RWPE2 (cell line): ENCODE measurements at places on chromosomes 2 and 18.

DNA sequence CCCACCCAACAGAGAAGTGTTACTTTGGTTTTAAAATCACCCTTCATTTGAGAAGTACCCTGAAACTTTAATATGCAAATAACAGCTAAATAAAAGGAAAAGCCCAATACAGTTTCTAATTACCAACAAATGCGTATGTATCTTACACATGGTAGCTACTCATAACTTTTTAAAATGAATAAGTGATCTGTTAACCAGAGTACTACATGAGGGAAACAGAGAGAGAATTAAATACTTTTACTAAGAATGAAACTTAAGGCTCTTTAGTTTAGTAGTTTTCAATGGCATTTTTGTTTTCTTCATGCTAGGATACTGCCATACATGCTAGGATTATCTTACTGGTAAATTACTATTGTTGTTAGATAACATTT, 39.1 kb upstream of the NABP1 start:
- DNase-seq: no peak

- DNase-seq: no peak
Observed at GRCh38 chr2:29687121-29687520, 234.3 kb downstream of the ALK start.

- no peak for DNase-seq
Observed at GRCh38 chr2:26848336-26849055, 564 bp downstream of the DPYSL5 start.

GRCh38 chr18:25346561-25346960, 5.4 kb downstream of the ZNF521 start:
- no peak for DNase-seq

DNA sequence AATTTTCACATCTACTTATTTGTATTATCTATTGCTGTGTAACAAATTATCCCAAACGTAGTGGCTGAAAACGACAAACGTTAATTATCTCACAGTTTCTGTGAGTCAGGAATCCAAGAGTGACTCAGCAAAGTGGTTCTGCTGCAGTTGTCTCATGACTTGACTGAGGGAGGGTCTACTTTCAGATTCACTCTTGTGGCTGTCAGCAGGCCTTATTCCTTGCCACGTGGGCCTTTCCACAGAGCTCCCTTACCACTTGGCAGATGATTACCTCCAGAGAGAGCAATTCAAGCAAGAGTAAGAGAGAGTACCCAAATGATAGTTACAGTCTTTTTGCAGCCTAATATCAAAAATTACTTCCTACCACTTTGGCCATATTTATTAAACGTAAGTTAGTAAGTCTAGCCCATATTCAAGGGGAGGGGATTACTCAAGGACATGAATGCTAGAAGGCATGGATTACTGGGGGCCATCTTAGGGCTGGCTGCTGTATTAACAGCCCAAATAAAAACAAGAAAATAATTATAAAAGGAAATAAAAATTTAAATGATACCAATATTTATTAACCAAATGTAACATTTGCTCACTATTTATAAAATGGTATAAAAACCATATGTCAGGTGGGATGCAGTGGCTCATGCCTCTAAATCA, 48.7 kb upstream of the NBEAL1 start:
- DNase-seq: no peak

- DNase-seq: no peak
Observed at GRCh38 chr2:7661502-7661901, 744.3 kb downstream of the RNF144A start.

DNA sequence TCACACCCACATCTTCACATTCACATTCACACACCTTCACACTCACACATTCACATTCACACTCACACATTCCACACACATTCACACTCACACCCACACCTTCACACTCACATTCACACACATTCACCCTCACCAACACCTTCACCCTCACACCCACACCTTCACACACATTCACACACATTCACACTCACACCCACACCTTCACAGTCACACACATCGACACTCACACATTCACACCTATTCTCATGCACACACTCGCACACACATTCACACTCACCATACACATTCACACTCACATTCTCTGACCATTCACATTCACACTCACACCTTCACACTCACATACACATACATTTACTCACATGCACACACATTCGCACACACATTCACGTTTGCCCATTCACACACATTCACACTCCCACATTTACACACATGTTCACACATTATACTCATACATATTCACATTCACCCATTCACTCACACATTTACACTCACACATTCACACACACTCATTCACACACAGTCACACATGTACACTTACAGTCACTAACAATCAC, 62.7 kb downstream of the BIN1 start:
- no peak for DNase-seq

DNA sequence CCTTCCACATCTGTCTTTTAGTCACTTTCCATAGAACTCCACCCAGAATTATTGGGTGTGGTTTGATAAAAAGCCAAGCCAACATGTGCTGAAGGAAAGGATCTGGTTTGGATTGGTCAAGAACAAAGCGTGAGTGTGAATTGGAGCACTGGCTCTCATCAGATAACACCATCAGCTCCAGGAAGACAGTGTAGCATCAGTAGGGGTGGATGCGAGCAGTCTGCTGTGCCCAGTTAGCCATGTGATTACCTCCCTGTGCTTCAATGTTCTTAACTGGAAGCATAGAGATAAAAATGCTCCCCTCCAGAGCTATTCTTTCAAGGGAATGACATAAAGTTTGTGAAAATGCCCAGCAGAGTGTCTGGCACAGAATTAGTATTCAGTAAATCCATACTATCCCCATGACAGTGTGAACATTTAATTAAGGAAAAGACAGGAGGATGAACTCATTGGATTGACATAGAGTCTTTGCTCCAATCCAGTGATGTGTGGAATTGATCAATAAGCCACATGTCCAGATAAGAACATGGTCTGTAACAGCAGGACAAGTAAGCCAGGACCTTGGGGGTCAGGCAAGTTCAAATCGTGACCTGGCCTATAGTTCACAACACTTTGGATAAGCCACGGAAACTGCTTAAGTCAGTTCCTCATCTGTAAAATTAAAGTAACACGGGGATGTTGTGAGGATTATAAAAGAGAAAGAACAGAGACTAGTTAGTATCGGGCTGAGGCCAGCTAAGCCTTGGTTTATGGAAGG, 68.0 kb downstream of the FAM124B start:
- DNase-seq: no peak

DNA sequence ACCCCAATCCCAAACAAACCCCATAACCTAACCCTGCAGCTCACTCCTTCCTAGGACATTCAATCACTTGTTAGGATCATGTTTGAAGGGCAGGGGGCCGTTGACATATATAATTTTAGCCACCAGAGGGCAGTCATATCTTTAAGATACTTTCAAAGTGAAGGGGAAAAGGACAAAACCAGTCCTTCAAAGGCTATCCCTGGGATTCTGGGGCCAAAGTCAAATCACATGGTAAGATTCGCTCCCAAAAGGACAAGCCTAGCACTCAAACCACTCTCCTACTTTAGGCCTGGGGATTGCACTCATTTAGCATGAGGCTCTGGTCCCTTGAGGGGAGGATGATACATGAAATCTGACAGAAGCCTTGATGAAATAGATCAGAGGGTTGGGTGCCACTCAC, 44.6 kb downstream of the HAUS1 start:
- no peak for DNase-seq

- no peak for DNase-seq
Observed at GRCh38 chr2:150916467-150917396, 344.9 kb downstream of the RBM43 start.

DNA sequence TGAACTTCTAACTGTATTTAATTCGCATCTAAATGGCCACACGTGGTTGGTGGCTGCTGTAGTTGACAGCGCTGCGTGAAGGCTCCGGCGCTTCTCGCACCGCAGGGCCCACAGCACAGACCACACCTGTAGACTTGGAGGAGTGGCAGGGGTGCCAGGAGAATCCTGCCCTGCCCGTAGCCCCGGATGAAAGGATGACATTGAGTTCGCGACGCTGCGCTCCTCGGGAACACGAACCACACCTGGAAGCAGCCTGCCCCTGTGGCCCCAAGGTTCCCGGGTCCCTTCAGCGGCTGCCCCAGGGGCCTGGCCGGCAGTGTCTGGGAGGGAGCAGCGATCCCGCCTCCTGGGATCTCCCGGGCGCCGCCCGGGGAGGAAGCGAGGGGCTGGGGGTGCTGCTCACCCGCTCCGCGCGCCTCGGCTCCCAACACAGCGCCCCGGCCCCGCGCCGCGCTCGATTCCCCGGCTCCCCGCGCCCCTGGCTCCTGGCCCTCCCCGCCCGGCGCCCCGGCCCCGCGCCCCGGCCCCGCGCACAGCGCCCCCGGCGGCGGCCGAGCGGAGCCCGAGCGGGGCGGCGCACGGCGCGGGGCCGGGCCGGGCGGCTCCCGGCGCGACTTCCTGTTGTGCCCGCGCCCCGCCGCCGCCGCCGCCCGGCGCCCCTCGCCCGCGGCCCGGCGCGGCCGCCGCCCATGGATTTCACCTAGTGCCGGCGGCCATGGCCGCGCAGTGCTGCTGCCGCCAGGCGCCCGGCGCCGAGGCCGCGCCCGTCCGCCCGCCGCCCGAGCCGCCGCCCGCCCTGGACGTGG, at the start of gene RNPEPL1:
Gene RNPEPL1, plus strand, starts transcription at position 613 of the 806 bp plus-strand sequence. Its CDS starts 103 bp downstream, at position 716.
- peak; percentile 55 for DNase-seq

- DNase-seq: no peak
Observed at GRCh38 chr2:152098496-152099366, at the start of gene CACNB4. Gene CACNB4 (minus strand): TSS chr2:152099044.

DNA sequence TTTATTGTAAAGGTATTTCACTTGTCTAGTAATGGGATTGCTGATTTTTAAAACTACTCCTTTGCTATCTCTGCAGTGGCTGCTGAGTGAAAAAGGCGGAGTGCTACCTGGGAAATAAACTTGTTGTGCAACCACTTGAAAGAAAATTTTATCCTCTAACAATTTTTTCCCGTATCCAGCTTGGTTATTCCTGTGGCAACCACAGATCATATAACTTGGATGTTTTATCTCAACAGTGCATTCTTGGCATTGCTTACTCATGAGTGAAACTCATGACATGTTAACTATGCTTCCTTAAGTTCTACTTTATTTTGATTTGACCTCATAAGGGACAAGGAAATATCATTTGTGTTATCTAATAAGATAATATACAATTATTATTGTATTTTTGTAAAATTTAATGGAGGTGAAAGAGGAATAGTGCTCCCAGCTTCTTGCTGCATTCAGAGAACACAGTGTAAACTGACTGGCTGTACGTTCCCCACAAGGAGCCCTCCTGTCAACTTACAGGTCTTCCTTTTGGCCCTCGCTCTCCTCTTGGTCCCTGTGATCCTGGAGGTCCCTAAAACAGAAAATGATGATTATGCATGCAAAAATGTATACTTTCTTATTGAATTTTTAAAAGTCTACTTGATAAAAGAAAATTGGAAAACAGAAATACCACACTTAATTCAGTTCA, 82.7 kb downstream of the COL5A2 start:
- DNase-seq: no peak

GRCh38 chr2:45907592-45907991, 256.1 kb downstream of the PRKCE start:
- no peak for DNase-seq

DNA sequence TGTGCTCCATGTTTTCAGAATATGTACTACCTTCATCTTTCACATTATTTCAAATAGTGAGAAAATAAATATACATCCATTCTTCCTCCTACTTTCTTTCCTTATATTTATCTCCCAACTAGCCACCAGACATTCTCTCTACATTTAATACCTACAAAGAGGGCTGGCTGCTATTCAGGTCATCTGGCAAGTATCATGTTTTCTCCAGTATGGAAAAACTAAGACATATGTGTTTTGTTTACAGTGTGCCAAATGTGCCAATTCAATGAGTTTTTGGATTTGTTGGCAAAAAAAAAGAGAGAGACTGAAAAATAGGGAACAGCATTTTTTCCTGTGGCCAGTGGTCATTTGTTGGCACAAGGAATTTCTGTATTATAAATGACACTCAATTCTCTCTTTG, 1207.3 kb downstream of the DPP10 start:
- no peak for DNase-seq

GRCh38 chr2:227293531-227293930, 31.5 kb upstream of the MFF start:
- no peak for DNase-seq

GRCh38 chr2:201559067-201559710, 84.1 kb downstream of the TMEM237 start:
- DNase-seq: no peak

GRCh38 chr2:144780983-144781382, 261.1 kb upstream of the ZEB2 start:
- DNase-seq: no peak

DNA sequence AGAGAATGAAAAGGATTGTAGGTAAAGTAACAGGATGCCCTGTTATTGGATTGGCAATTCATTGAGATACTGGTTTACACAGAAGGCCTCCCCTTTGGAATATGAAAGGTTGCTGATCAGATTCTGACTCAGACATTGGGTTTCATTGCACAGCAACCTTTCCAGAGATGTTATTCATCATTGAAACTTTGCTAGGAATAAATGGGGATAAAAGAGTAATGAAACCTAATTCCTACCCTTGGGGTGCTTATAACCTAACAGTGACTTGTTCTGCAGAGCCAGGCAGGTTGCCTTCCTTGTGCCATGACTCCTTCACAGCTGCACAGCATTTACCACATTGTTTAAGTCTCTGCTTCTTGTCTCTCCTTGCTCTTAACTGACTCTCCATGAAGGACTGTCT, 5.0 kb downstream of the NAB1 start:
- no peak for DNase-seq

- peak; percentile 49 for DNase-seq
Observed at GRCh38 chr2:35852-36251, 10.5 kb downstream of the FAM110C start.

GRCh38 chr18:32060026-32060425, 31.6 kb upstream of the RNF138 start:
- no peak for DNase-seq

DNA sequence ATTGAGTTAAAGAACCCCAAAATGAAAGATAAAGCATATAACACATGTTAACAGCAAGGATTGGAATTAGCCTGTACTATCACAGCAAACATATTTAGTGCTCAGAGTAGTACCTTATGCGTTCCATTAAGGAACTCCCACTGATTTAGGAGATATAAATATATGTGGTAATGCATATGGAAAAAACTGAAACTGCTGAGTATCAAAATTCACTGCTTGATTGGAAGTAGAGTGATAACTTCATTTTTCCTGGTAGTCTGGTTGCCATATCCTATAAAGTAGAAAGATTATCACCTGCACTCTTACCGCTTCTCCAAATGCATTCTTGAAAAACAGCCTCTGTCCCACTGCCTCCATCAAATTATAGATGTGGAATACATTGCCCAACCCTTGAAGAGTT, 95.1 kb upstream of the FOSL2 start:
- no peak for DNase-seq

GRCh38 chr2:26189123-26189522, 16.2 kb downstream of the GAREM2 start:
- DNase-seq: no peak
